ENCODE measurements at places on chromosomes 5 and 9.

DNA sequence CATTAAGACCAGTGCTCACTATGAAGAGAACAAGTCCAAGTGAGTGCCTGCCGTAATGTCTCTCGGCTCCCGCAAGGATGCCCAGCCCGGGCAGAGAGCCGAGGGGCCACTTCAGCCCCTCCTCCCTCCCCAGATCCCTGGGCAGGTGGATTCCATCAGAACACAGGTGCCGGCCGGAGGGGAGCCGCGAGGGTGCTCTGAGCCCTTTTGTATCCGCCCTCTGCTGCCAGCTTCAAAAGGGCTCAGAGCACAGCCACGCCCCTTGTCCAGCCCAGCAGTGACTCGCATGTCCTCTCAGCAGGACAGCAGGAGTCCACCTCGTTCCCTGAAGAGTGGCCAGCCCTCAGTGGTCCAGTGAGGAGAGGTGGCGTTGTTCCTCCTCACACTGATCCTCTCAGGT is 43.9 kb downstream of the CYFIP2 start:
- DNase-seq: no peak

DNA sequence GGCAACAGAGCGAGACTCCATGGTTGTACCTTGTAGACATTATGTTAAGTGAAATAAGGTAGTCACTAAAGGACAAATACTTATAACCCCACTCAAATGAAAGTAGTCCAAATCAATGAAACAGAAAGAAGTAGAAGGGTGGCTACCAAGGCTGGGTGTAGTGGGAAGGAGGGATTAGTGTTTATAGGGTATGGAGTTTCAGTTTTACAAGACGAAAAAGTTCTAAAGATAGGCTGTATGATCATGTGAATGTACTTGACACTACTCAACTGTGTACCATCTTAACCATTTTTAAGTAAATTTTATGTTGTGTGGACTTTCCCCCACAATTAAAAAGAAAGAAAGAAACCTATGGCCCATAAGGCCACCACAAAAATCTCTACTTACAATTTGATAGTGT is 32.2 kb downstream of the ALDH7A1 start:
- no peak for DNase-seq

- peak; percentile 32 for DNase-seq
These were observed 62.8 kb downstream of the PFDN1 start for GRCh38 chr5:140239939-140240700.

- no peak for DNase-seq
These were observed 1461.4 kb upstream of the CDH9 start for GRCh38 chr5:28499766-28500290.

GRCh38 chr5:123124859-123125595 is 36.0 kb downstream of the PRDM6 start:
- DNase-seq: no peak

GRCh38 chr9:95754533-95755420 is 120.7 kb upstream of the ERCC6L2 start:
- DNase-seq: no peak

DNA sequence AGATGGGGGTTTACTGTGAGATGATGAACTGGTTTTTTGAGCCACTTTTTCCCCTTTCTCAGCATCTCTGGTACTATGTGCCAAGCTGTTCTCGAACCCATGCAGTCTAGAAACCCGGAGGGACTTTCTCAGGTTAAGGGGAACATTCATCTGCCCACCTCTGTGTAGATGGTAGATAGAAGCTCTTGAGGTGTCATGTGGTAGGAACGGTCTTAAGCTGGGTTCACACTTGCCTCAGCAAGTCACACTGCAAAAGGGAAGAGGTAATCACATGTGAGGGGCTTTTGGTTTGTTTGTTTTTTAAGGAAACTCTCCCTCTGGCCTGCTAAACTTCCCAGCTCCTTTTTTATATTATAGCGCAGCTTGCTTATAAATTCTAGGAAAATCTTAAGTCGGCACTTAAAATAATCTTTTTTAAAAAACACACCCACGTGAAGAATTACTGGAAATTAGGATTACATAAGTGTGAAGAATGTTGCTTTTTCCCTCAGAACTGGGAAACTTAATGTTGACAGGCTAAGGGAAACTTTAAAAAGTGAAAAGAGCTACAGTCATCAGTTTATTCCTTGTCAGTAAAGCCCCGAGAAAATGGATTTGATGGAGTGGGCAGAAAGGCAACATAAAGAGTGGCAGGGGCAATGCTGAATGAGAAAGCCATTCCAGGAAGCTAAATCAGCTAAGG is 430.3 kb downstream of the ARHGEF28 start:
- no peak for DNase-seq

DNA sequence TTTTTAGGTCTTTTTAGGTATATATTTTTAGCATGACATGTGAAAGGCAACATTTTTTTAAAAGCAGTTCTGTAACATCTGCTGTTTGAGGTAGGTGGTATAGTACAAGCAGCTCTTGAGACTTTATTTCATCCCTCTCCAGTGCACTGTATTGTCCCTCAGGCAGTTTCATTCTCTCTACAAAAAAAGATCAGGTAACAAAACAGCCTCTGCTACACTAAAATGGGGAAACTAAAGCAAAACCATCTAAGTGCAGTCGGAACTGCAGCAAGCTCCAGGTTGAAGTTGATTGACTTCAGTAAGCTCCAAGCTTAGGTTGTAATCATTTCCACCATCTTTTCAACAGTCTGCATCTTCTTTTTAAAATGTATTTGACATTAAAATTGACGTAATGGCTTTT is 195.6 kb downstream of the DEPDC1B start:
- no peak for DNase-seq

GRCh38 chr9:136339173-136339957 is 12.0 kb downstream of the GPSM1 start:
- no peak for DNase-seq

DNA sequence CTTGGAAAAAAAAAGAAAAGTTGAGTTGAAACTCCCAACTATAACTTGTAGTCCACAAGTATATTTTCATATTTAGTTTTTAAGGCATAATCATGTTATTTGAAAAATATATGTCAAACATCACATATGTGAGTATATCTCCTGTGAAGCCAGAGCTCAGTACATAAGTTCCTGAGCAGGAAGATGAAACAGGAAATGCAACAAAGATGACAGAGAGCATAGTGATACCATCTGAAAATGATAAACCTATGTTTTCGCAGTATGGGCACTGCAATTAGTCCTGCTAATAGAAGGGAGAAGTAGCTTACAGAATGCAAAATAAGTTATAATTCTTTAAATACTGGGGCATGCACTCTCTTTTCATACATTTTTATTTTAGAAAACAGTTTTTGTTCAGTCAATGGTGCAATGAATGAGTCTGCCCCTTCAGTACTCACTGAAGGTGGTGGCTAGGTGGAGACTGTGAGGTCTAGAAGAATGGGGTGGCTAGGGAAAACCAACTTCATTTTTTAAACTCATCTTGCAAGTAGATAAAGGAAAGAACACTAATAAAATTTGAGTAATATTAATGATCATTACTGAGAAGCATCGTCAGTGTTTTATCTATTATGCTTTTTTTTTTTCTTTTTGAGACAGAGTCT is 54.1 kb upstream of the FYB1 start:
- DNase-seq: no peak

GRCh38 chr5:172597755-172598155 is 43.3 kb upstream of the NEURL1B start:
- DNase-seq: no peak

DNA sequence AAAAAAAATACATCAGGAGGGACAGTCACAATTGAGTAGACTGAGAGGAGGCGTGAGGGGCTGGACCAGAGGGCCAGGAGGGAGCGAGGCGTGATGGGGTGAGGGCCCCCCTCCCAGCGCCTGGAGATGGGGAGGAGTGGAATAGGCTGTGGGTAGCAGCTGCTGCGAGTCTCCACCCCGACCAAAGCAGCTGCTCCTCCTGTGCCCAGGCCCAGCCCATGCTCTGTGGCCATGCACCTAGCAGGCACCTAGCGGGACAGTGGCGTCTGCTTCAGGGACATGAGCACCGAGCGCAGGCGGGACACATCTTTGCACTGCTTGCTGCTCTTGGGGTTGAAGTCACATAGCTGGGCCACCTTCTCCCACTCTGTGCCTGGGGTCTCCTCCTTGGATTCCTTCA is 4.0 kb downstream of the HIGD2A start:
- no peak for DNase-seq

DNA sequence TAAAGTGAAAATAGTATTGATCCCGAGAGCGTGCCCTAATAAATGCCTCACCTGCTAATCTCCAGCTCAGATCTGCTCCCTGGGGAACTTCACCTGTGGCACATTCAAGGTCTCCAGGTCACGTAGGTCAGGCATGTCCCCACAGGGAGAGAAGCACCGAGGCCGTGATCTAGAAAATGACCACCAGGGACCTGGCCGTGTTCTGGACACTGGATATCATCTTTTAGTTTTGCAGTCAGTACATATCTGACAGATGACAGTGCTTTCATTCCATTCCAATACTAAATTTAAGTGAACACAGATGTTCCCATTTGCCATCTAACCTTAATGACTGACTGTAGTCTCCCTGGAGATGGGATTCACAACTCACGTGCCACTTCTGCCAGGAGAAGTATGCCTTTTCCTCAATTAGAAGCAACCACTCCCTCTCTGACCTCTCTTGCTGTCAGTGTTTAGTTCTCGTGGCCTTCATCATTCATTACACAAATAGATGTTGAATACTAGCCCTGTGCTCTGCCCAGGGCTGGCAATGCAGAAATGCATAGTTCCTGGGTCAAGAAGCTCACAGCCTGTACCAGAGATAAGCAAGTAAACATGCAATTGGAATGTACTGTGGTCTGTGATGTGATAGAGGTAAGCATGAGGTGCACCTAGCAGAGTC is 276.5 kb downstream of the NTRK2 start:
- no peak for DNase-seq

- DNase-seq: no peak
These were observed 104.5 kb downstream of the RGS3 start for GRCh38 chr9:113568081-113568435.

GRCh38 chr5:179818746-179819295 is 1.9 kb upstream of the SQSTM1 start:
- DNase-seq: peak; percentile 89
